IMR-90 (cell line): ENCODE measurements at places on chromosomes 11 and 22.

- DNase-seq = no peak
Measured at GRCh38 chr22:30865656-30866055, 102.9 kb downstream of the MORC2 start.

DNA sequence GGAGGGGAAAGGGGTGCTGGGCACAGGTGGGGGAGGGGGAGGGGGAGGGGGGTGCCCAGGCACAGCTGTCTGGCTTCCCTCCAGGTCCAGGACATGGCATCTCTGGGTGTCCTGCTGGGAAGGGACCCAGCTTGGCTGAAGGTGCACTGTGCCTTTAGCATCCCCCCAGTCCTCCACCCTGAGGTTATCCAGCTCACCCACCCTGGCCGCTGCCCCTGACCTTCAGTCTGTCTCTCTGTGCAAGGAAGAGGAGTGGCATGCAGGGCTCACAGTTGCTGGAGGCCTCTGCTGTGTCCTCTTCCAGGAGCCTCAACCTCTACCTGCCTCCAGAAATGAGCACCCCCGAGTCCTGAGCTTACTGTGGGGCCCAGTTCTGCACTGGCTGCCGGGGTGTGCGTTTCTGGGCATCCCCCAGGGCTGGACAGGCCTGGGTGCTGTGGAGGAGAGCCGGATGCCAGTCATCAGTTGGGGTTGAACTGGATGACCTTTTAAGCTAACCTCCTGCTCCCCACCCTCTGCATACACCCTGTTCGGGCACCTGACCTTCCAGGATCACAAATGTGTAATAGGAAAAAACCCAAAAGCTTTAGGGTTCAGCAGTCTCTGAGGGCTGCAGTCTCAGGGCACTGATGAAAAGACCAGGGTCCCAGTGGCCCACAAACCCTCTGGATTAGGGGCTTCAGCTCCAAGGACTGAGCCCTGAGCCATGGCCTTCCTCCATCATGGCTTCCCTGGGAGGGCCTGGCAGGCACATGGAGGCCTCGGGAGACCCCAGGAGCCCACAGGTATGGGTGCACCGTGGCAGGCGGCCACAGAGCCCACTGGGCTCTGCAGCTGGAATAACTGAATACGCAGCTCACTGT, 9.6 kb upstream of the CTSD start:
- DNase-seq = no peak

DNA sequence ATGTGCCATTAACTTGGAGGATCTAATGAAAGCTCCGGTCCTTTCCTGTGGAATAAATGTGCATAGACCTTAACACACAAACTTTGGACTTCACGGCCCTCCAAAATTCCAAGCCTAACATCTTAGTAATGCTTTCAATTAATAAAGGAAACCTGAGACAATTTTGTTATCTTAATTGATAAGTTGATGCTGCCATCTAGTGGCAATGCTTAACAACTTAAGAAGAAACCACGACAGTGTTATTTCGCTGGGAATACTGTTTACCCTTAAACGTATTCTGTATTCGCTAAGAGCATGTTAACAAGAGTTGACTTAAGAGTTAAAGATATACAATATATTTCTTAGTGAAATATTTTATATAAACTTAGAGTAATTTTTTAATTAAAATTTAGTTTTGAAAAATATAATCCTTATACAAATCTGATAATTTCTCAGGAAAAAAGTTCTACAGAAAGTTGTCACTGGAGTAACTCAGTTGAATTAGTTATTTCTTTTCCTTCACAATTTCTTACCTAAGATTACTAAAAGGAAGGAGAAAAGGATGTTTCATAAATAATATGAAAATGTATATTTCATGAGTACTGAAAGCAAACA, 35.0 kb upstream of the OR9G4 start:
- DNase-seq = peak; percentile 54

DNA sequence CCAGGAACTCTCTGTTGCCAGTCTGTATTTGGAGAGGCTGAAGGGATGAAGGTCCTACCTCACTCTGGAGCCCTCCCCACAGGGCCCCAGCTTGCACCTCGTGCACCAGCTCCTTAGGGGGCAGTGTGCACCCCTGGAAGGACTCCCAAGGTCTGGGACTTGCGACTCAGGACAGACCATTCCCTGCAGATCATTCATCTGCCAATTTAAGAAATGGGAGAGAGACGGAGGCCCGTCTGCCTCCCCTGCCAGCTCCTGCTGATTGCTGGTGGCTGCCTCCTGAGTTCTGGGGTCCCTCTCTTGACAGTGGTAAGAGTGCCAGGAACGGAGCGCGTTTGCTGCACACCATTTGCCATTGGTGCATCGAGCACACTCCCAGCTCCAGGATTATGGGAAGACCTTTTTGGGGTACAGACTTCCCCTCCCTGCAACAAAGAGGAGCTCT, 27.4 kb upstream of the MALAT1 start:
- peak; percentile 79 for DNase-seq

DNA sequence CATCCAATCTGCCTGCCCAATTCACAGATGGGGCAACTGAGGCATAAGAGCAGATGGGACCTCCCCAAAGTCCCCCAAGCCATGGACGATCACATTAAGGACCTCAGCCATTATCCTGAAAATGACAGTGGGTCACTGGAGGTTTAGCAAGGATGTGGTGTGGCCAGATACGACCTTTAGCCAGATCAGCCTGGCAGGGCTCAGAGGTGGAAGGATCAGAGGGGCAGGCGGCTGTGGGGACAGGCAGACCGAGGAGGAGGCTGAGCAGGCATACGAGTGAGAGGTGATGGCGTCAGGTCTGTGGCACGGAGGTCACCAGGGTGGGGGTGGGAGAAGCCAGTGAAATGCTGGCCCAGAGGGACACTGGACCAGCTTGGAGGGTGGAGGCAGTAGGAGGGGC, 14.1 kb upstream of the TMPRSS6 start:
- DNase-seq = no peak

DNA sequence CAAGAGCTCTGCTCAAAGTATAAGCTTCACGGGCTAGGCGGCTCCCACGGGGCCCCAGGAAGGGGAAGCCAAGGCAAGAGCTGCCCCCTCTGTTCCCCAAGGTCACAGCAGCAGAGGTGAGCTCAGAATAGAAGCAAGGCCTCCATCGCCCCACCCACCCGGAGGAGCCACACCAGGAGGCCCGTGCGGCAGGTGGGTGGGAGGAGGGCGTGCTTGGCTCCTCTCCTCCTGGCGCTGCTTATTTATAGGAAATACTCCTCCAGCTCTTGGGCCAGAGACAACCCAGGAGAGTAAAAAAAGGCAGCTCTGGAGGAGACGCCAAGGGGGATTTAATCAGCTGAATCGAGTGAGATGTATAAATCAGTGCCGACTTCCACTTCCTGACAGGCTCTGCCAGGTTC, 87.8 kb downstream of the FEZ1 start:
- no peak for DNase-seq

DNA sequence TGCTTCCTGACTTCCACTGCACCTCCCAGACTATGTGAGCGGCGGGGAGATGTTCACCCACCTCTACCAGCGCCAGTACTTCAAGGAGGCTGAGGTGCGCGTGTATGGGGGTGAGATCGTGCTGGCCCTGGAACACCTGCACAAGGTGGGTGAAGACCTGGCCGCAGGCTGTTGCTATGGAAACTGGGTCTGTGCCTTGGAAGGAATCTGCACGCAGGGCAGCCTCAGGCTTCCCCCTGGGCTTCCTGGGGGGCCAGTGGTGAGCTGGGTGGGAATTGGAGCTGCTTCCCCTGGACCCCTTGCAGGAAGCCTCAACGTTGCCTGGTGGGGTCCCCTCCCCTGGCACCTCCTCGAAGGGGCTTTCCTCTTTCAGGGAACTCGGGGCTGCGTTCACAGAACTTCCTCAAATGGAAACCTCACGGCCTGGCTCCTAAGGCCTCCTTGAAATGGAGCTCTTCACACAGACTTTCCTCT, 1.5 kb downstream of the RPS6KA4 start:
- DNase-seq = no peak

- DNase-seq = no peak
Measured at GRCh38 chr11:35878741-35879140, 65.1 kb upstream of the LDLRAD3 start.

DNA sequence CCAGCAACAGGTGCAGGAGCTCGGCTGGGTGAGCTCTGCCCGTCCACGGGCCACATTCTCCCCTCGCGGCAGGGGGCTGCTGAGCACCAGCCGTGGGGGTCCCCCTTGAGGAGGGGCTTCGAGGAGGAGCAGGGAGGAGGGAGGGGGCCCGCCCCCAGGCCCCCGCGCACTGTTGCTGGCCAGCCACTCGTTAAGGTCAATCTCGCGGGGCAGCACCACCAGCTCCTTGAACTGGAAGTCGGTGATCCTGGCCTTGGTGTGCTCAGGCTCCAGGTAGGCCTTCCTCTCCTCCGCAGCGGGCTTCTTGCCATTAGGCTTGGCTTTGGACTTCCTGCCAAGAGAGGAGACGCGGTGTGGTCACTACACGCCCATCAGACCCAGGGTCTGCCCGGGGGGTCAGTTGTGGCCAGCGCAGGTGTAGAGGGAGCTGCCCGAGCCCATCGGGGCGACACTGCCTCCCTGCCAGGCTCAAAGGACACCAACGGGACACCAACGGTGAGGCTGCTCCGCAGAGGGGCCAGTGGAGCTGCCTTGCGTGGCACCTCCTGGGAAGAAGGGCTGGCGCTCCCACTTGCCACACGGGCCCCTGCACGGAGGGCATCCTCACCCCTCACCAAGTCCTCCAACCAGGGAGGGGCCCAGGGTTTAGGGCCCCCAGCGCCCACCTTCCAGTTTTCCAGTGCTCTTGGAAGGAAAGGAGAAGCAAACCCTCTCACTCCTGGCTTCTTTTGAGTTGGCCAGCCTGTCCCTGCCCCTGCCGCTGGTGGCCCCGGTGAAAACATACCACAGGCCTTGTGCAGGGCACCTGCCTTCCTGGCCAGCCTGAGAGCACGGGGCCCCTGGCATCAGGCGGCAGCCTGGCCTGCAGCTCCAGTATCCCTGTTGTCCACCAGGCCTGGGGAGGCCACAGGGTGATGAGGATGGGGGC, 5.8 kb downstream of the MOB2 start:
- no peak for DNase-seq

GRCh38 chr11:122954455-122954854, 27.2 kb downstream of the BSX start:
- DNase-seq = no peak

DNA sequence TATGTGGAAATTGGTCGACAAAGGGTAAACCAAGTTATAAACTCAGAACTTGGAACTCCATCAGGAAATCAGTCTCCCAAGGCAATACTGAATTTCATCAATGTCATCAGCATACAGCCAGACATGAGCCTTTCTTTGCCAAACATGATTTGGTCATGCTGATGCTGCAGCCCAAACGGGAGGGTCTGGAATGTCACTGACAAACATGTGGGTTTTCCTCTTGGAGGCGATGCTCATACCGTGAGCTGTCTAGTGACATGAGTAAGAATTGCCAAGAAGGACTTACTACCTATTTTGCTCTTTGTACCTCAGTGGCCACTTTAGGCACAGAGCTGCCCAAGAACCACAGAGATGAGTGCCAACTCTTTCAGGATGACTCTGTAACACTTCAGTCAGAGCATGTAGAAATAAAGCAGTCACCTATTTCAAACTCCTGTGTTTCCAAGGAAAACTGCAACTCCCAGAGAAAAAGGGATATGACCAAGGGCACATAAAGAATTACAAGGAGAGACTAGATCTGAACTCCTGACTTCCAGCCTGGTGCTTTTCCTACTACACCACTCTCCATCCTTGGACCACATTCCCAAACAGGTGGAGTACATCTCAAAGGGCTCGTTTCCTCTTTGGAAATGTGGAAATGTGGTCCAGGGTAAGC, 24.3 kb upstream of the MRGPRX2 start:
- DNase-seq = no peak

DNA sequence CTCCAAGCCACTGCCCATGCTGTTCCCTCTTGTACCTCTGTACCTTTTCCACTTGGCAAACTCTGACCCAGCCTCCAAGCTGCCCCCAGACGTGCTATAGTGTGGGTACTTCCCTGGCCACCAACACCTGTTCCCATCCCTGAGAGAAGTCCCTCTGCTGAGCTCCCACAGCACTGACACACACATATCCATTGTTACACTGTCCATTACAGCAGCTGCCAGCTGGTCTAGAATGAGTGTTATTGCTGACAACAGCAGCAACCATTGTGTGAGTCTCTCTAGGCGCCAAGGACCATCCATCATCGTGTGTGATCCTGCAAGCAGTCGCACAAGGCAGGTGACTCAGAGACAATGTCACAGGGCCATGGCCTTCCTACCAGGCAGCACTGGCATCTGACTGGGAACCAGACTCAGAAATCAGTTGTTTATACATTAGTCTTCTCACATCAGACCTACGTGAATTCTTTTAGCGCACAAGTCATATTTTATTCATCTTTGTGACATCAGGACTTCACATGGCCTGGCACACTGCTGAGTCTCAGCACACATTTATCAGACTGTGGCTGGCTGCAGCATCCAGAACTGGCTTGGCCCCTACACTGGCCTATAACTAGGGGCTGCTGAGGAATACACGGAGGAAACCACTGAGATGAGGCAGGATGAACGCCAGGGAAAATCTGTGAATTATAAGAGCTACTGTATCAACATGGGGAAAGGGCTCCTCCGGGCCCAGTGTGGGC, 56.4 kb downstream of the SGSM3 start:
- peak; percentile 88 for DNase-seq

DNA sequence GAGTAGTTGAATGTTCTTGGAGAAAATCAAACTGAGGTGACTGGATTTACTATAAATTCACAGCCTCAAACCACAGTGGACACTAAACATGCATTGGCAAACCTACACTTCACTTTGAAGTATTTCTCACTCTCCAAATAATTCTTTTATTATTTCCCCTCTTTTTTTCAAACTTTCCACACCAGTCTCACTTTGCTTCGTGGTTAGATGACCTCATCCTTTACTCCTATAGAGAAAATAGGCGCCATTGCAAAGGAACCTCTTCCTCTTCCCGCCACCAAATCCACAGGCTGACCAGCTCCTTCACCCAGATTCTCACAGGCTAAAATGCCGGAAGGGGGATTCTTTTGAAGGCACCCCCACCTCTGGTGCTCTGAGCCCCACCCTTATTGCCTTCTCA, 33.4 kb downstream of the HTR3A start:
- DNase-seq = no peak

DNA sequence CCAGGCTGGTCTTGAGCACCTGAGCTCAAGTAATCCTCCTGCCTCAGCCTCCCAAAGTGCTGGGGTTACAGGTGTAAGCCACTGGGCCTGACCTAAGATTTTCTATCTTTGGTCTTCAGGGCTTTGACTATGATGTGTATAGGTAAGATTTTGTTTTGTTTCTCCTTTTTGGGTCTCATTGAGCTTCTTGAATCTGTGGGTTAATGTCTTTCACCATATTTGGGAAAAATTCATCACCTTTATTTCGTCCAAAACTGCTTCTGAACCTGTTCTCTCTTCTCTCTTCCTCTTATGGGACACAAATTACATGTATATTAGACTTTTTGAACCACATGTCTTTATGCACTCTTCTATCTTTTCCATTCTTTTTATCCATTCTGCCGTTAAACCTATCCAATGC, 100.4 kb downstream of the OSBP2 start:
- DNase-seq = no peak

DNA sequence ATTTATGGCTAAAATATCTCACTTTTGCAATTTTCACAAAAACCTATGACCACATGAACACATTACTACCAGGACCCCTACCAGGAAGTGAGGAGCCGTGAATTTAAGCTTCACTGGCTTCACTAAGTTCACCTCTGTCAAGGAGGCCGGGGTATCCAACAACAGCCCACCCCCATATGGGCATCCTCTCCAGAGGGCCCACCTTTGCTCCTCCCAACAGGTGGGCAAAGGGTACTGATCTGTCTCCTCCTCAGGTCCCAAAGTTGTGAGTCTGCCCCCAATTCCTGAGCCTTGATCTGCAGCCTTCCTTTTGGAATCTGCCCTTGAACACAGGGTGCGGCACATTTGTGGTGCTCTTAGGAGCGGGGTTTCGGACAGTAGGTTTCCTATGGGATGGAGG, 66.9 kb downstream of the OTOG start:
- DNase-seq = no peak
